ENCODE measurements at places on chromosomes 7 and 10. TPM values are rescaled to one million over a fixed set of nuclear protein-coding genes. Genes with fewer than 3 reads are reported as not detected.
A peak's percentile ranks its signal among the peaks of the same experiment; 100 is the strongest.

Gene TMEM26
- total RNA-seq, result not detected

Gene AFAP1L2
- 0.86 TPM for total RNA-seq

Gene LRRC4
- total RNA-seq, result 1.3 TPM

Gene PITRM1
- 74.5 TPM for total RNA-seq

Gene HOXA4
- 0.14 TPM for total RNA-seq

Gene PDE6C
- not detected for total RNA-seq

Gene C10orf120
- not detected for total RNA-seq

Gene CCDC146
- total RNA-seq, result 0.49 TPM

Gene PNLIP
- total RNA-seq, result not detected

Gene ADRB1
- not detected for total RNA-seq

- no peaks in the 10 kb centered on the region for H3K27me3 ChIP-seq
- DNase-seq, result no peak
- H3K36me3 ChIP-seq, result no peaks in the 10 kb centered on the region
- peaks cover 2% of the 10 kb centered on the region for H3K4me1 ChIP-seq
- H3K4me3 ChIP-seq, result no peak overlapping the region
- no peak overlapping the region for H3K27ac ChIP-seq
Observed at GRCh38 chr7:134757938-134758337, 21.5 kb upstream of the CALD1 start.

- no peaks in the 10 kb centered on the region for H3K27me3 ChIP-seq
- H3K36me3 ChIP-seq, result no peaks in the 10 kb centered on the region
- DNase-seq, result no peak
- no peak overlapping the region for H3K27ac ChIP-seq
- no peak overlapping the region for H3K4me3 ChIP-seq
Observed at GRCh38 chr10:68543004-68543918, 15.9 kb upstream of the SLC25A16 start.

DNA sequence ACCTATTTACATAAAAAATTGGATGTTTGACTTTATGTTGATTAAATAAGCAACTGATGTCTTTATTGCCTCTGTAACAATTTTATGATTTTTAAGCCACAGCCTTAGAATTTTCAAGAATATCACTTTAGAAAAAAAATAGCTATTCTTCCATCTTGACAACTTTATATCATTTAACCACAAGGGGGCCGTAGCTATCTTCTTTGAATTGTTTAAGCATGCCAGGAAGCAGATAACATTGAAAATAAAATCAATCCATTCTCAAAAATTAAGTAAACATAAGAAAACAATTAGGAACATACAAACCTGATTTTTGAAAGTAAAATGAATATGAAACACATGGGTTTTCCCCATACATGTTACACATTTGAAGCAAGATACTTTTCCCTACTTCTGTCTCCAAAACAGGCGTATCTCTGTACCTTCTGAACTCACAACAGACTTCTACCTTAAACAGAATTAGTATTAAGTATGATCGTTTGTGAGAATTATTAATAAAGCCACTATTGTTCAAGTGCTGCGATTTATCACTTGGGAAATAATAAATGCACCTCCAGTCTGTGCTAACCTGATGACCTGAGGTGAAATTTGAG is 209.0 kb downstream of the CACNA2D1 start:
- H3K27ac ChIP-seq, result no peak overlapping the region
- no peak for DNase-seq
- no peaks in the 10 kb centered on the region for H3K27me3 ChIP-seq
- no peaks in the 10 kb centered on the region for H3K4me1 ChIP-seq
- H3K36me3 ChIP-seq, result no peaks in the 10 kb centered on the region

GRCh38 chr7:150871601-150872000 is 19.3 kb downstream of the AOC1 start:
- peaks cover 5% of the 10 kb centered on the region for H3K4me1 ChIP-seq
- H3K36me3 ChIP-seq, result no peaks in the 10 kb centered on the region
- no peaks in the 10 kb centered on the region for H3K27me3 ChIP-seq
- DNase-seq, result no peak

DNA sequence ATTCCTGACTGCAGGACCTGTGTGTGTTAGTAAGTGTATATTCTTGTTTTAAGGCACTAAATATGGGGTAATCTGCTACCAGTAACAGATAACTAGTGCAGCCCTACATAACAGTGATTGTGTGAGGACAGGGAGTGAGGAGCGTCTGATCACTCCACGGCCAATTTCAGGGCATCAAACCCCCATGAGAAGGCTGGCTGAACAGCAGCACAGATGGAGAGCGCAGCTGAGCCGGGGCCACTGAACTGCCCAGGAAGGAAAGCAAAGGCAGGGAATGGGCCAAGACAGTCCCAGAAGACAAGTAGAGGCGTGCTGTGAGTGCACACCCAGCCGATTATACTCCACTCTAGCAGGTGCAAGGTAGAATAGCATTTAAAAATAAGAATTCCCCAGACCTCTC is 157.1 kb upstream of the CHST15 start:
- H3K27me3 ChIP-seq, result no peaks in the 10 kb centered on the region
- no peaks in the 10 kb centered on the region for H3K4me1 ChIP-seq
- no peak overlapping the region for H3K27ac ChIP-seq
- no peak for DNase-seq
- H3K36me3 ChIP-seq, result no peaks in the 10 kb centered on the region

DNA sequence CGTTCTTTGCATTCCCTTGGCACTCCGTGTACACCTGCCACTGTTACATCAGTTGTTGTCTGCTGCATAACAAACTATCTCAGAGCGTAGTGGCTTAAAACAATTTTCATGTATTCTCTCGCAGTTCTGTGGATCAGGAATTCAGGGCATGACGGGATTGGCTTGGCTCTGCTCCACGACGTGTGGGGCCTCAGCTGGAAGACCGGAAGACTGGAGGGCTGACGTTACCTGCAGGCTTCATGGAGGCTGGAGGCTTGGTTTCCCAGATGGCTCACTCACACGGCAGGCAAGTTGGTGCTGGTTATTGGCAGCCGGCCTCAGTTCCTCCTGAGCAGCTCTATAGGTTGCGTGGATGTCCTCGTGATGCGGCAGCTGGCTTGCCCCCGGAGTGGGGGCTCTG is 25.5 kb downstream of the NYAP1 start:
- no peaks in the 10 kb centered on the region for H3K4me1 ChIP-seq
- no peaks in the 10 kb centered on the region for H3K36me3 ChIP-seq
- no peaks in the 10 kb centered on the region for H3K27me3 ChIP-seq
- no peak overlapping the region for H3K27ac ChIP-seq

GRCh38 chr10:97849687-97850402 is at the start of gene GOLGA7B:
TSS of gene GOLGA7B (plus strand) at chr10:97849843. CDS start at chr10:97850304, 461 bp downstream.
- H3K36me3 ChIP-seq, result no peaks in the 10 kb centered on the region
- DNase-seq, result peak; percentile 62
- peaks cover 34% of the 10 kb centered on the region for H3K4me1 ChIP-seq
- peak within 1 kb of the TSS; percentile 77 for H3K4me3 ChIP-seq
- H3K27me3 ChIP-seq, result no peaks in the 10 kb centered on the region

DNA sequence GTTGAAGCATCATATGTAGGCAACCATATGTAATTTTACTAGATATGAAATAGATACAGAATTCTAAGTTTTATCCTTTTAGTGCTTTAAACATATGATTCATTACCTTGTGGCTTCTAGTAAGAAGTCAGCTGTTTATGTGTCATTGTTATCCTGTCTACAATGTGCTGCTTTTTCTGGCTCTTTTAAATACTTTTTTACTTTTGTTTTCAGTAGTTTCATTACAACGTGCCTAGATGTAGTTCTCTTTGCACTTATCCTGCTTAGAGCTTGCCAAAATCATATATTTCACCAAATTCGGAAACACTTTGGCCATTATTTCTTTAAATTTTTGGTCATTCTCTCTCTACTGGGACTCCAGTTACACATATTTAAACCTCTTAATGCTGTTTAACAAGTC is 26.4 kb downstream of the YAE1 start:
- H3K27me3 ChIP-seq, result no peaks in the 10 kb centered on the region
- H3K4me3 ChIP-seq, result no peak overlapping the region
- no peak for DNase-seq
- H3K27ac ChIP-seq, result peak overlapping the region; percentile 76

GRCh38 chr10:133142523-133143199 is 17.4 kb upstream of the KNDC1 start:
- H3K27me3 ChIP-seq, result peaks cover 19% of the 10 kb centered on the region
- H3K36me3 ChIP-seq, result no peaks in the 10 kb centered on the region
- peaks cover 3% of the 10 kb centered on the region for H3K4me1 ChIP-seq

- no peaks in the 10 kb centered on the region for H3K4me1 ChIP-seq
- no peaks in the 10 kb centered on the region for H3K36me3 ChIP-seq
- no peak for DNase-seq
- no peak overlapping the region for H3K27ac ChIP-seq
- H3K4me3 ChIP-seq, result no peak overlapping the region
- H3K27me3 ChIP-seq, result no peaks in the 10 kb centered on the region
Observed at GRCh38 chr10:67664942-67665341, 31.1 kb downstream of the CTNNA3 start.

DNA sequence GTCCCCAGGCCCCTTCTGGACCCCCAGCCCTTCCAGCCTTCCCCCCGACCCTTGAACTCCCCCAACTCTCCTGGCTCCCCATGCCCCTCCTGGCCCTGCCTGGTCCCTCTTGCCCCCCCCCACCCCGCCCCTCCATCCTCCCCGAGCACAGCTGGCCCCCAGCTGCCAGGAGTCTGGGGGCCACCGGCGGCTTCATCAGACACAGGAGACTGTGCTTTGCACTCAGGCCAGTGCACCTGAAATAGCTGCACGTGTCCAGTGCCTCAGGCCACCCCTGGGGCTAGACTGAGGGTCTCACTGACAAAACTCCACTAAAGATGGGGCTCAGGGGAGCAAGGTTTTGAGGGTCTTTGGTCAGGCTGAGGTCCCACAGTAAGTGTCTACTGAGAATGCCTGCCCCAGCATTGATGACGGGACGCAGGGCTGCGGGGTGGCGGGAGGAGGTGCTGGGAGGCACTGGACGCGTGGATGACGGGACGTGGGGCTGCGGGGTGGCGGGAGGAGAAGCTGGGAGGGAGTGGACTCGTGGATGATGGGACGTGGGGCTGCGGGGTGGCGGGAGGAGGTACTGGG is 6.5 kb downstream of the FOXL3 start:
- no peak overlapping the region for H3K27ac ChIP-seq
- no peak for DNase-seq
- H3K4me1 ChIP-seq, result no peaks in the 10 kb centered on the region
- H3K4me3 ChIP-seq, result no peak overlapping the region
- no peaks in the 10 kb centered on the region for H3K36me3 ChIP-seq

DNA sequence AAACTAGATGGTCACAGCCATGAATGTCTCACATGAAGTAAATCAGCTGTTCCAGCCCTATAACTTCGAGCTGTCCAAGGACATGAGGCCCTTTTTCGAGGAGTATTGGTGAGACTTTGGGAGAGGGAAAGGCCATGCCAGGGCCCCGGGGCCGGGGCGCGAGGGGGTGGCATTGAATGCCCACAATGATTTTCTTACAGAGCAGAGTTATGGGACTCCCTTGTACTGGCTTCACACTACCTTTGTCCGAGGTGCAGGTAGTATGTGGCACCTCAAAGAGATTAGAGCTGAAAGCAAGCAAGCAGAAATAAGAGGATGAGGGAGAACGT is 407 bp downstream of the ELOVL3 start:
- H3K4me3 ChIP-seq, result peak overlapping the region; percentile 48
- no peaks in the 10 kb centered on the region for H3K36me3 ChIP-seq
- peaks cover 35% of the 10 kb centered on the region for H3K27me3 ChIP-seq
- no peak overlapping the region for H3K27ac ChIP-seq
- peaks cover 11% of the 10 kb centered on the region for H3K4me1 ChIP-seq

GRCh38 chr7:7495171-7495570 is 40.5 kb downstream of the COL28A1 start:
- no peak overlapping the region for H3K27ac ChIP-seq
- H3K36me3 ChIP-seq, result no peaks in the 10 kb centered on the region
- H3K27me3 ChIP-seq, result no peaks in the 10 kb centered on the region
- no peak overlapping the region for H3K4me3 ChIP-seq
- no peak for DNase-seq
- H3K4me1 ChIP-seq, result no peaks in the 10 kb centered on the region

DNA sequence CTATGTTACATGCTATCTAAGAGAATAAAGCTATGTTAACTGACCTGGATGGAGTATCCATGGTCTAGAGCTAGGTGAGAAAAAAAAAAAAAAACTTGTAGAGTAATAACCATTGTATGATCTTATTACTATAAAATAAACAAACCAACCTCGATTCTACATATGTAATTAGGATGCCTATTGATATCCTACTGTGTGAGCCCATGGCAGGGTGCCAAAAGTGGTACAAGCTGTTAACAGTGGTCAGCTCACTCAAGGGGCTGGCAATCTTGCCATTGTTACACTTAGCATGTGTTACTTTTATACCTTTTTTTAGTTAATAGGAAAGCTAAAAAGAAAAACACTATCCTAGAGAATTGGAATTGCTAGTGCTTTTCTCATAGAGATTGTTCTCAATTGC is 13.5 kb upstream of the IL6 start:
- H3K36me3 ChIP-seq, result no peaks in the 10 kb centered on the region
- H3K4me3 ChIP-seq, result no peak overlapping the region
- peaks cover 2% of the 10 kb centered on the region for H3K27me3 ChIP-seq
- H3K27ac ChIP-seq, result no peak overlapping the region

- no peak overlapping the region for H3K27ac ChIP-seq
- H3K4me3 ChIP-seq, result no peak overlapping the region
- no peaks in the 10 kb centered on the region for H3K4me1 ChIP-seq
- no peak for DNase-seq
- H3K27me3 ChIP-seq, result no peaks in the 10 kb centered on the region
- no peaks in the 10 kb centered on the region for H3K36me3 ChIP-seq
Observed at GRCh38 chr10:108894402-108895301, 1028.7 kb downstream of the XPNPEP1 start.

GRCh38 chr10:89940076-89940475 is 238.7 kb downstream of the KIF20B start:
- no peak overlapping the region for H3K4me3 ChIP-seq
- H3K4me1 ChIP-seq, result no peaks in the 10 kb centered on the region
- no peaks in the 10 kb centered on the region for H3K36me3 ChIP-seq
- peaks cover 6% of the 10 kb centered on the region for H3K27me3 ChIP-seq
- H3K27ac ChIP-seq, result no peak overlapping the region
- no peak for DNase-seq

DNA sequence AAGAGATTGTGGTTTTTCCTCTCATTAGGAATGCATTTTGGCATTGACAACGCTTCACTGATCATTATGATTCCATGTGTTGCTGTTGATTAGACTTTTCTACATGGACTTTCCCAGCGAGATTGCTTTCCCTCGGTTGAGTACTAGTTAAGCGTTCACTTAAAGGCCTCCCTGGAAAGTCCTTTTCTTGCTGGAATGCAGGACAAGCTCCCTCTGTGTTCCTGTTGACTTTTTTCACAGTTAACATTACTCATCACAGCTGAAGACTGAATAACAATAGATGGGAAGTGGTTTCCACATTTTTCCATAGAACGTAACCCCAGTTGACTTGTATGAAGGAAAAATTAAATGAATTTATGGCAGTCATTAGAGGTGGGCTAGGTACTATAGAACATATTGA is 2.6 kb upstream of the CAV1 start:
- H3K4me1 ChIP-seq, result peaks cover 19% of the 10 kb centered on the region
- H3K4me3 ChIP-seq, result no peak overlapping the region
- H3K36me3 ChIP-seq, result no peaks in the 10 kb centered on the region
- H3K27me3 ChIP-seq, result peaks cover 51% of the 10 kb centered on the region

DNA sequence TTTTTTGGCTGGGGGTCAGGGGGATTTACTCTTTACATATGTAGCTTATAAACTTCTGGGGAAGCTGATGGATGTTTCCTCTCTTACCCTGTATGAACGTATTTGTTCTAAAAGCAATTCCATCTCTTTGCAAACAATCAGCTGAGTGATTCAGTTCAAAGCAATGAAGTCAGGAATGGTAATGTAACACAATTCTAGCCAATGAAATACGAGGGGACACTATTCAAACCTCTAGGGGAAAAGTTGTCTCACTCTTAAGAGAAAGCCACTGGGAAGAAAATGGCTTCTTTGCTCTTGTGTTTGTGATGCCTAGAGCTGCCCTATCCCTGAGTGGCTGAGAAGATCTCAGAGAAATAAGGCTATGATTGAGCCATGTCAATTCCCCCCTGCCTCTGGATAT is 134.8 kb upstream of the SEMA3C start:
- no peaks in the 10 kb centered on the region for H3K27me3 ChIP-seq
- H3K36me3 ChIP-seq, result peaks cover 2% of the 10 kb centered on the region
- H3K4me3 ChIP-seq, result no peak overlapping the region
- H3K27ac ChIP-seq, result no peak overlapping the region

Data from activated naive CD4-positive, alpha-beta T cell treated with anti-CD3 and anti-CD28 coated beads for 36 hours (primary cell).